ENCODE measurements at places on chromosomes 13 and 19.

- DNase-seq, result no peak
These were observed 277.2 kb downstream of the SUCLA2 start for GRCh38 chr13:47723898-47724297.

- peak; percentile 91 for DNase-seq
These were observed 977 bp downstream of the IRGQ start for GRCh38 chr19:43594710-43595604.

DNA sequence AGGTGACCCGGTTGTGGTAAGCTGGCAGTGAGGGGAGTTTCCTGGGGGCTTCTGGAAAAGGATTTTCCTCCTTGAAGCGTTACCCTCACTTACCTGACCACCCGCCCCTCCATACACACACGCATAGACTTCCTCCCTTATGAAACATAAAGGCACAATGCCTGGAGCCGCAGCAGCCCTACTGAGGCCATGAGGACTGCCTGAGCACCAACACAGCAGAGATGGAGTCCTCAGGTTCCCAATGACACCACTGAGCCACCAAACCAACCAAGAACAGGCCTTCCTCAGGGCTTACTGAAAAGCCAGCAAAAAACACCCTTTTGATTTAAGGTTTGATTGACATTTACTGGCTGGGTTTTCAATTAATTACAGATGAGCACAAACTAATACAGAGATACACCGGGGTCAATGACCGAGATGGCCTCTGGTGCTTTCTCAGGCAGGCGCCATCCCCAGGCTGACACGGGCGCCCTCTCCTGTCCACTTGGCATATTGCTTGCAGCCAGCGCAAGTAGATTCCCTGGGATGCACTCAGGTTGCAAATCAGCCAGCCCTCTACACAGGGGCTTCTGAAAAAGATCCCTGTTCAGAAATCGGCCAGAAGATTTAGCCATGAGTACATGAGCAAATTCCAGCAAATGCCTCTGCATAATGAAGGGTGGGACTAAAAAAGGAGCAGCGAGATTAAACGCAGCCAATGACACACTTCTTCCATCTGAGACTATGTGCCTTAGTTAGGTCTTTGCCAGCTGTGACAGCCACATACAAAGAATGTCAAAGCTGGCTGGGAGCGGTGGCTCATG is 14.8 kb downstream of the OPA3 start:
- peak; percentile 76 for DNase-seq

- no peak for DNase-seq
These were observed 32.4 kb upstream of the CACNA1A start for GRCh38 chr19:13538601-13539253.

- DNase-seq, result no peak
These were observed 1032.2 kb upstream of the SLC10A2 start for GRCh38 chr13:104098421-104098820.

DNA sequence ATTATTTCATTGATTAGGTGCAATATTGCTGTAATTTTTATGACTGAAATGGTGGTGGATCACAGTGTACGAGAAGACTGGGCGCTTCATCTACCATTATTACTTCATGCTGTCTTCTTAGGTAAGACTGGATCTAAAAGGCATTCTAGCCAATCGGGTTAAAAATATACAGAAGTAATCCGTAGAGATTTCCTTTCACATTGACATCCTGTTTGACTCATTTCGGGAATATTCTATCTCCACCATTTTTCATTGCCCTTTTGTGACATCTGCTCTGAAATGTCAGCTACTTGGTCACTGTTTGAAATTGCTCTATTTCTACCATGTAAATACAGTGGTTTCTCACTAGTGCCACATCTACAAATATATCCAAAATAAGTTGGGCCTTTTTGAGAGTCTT is 90.2 kb downstream of the ZAR1L start:
- no peak for DNase-seq

GRCh38 chr13:65217471-65217995 is 2012.6 kb downstream of the PCDH9 start:
- peak; percentile 2 for DNase-seq

- peak; percentile 69 for DNase-seq
These were observed 124.0 kb upstream of the RNF113B start for GRCh38 chr13:98300956-98301641.

- DNase-seq, result no peak
These were observed 197.2 kb downstream of the RAP2A start for GRCh38 chr13:97631158-97631557.

DNA sequence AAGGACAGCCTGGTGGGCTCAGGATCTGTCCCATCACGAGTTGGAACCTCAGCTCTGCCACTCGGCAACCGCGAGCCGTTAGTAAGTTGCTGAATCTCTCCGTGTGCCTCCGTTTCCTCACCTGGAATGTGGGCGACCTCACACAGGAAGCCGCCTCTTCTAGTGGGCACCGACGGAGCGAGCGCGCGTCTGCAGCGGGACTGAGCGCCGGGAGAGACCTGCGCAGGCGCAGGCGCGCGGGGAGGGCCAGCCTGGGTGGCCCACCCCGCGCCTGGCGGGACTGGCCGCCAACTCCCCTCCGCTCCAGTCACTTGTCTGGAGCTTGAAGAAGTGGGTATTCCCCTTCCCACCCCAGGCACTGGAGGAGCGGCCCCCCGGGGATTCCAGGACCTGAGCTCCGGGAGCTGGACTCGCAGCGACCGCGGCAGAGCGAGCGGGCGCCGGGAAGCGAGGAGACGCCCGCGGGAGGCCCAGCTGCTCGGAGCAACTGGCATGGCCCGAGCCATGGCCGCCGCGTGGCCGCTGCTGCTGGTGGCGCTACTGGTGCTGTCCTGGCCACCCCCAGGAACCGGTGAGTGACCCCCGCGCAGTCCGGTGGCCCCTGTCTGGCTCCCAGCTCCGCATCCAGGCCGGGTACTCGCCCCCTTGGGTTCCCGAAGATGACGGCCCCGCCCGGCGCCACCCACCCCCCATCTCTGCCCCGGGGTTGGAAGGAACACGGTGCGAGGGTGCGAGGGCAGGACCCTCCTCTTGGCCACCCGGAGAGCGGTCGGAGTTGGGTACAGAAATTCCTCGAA is at the start of gene PVR:
TSS of gene PVR (plus strand) at position 306 of the 797 bp plus-strand sequence. CDS start at position 493, 187 bp downstream.
- peak; percentile 72 for DNase-seq

- peak; percentile 58 for DNase-seq
These were observed 2.8 kb upstream of the KLF5 start for GRCh38 chr13:73055813-73056564.

- DNase-seq, result no peak
These were observed 904.3 kb downstream of the DIAPH3 start for GRCh38 chr13:59259165-59260000.
